Stimulated activated CD8-positive, alpha-beta memory T cell treated with anti-CD3 and anti-CD28 coated beads, Interleukin-7, amount 100 ng/mL, for 1 hour (primary cell): ENCODE measurements at places on chromosomes 3 and 15.

DNA sequence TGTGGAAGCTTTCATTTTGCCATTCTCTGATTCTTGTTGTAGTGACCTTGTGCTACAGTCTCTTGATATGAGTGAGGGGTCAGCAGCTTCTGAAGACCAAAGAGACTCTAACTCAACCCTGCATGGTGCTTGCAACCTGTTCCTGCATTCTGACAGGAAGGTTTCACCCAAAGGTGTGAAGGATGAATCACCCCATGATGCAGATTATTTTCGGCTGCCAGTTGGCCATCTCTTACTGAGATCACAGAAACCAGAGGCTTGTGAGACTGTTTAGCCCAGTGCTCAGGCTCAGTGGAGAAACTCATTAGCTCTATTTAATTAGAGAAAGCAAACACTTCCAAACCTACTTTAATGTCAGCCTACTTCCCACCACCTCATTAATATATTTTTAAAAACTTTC lies 29.2 kb upstream of the TPRG1 start:
- peak; percentile 14 for DNase-seq

DNA sequence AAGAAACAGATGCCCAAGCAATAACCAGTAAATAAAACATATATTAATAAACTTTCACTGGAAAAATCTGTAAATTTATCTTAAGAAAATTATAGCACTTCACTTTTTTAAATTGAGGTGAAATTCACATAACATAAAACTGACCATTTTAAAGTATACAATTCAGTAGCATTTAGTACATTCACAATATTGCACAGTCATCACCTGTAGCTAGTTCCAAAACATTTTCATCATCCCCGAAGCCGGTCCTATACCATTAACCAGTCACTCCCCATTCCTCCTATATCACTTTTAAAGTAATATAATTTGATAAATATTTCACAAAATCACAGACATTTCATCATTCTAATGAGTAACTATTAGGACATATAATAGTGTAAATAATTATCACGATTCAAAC lies 8.0 kb upstream of the LRRIQ4 start:
- no peak for DNase-seq

- no peak for DNase-seq
Observed at GRCh38 chr15:85005319-85005718, 23.7 kb downstream of the PDE8A start.

DNA sequence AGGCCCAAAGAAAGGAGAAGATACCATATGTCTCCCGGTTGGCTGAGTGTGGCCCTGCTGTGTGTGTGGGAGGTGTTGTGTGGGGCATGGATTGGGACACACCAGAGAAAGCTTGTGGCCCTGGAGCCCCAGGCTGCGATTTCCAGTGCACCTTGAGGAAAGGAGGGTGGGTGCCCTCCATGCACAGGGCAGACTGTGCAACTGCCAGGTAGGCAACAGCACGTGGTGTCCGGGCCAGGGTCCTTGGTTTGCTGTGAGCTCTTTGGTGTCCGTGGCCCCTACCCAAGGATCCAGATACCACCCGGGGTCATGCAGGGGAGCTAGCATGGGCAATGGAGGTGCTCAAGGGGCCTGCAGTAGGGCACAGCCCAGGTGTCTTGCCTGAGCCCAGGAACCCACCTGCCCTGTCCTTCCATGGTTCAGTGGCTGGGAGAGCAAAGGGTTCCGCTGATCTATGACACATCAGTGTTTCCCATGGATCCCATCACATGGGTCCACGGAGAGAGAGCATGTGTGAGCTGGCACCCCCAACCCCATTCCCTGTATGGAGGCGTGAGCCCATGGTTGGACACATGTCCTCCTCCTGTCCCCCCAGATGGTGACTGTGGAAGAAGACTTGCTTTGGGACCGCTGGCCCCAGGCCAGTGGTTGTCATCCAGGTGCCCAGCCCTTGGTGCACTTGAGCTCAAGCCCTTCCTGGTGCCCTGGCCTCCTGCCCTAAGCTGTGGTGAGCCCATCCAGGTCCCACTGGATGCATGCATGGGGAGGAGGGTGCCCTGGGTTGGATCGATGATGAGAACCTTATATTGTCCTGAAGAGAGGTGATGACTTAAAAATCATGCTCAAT lies 223.4 kb downstream of the SNRPN start:
- no peak for DNase-seq

DNA sequence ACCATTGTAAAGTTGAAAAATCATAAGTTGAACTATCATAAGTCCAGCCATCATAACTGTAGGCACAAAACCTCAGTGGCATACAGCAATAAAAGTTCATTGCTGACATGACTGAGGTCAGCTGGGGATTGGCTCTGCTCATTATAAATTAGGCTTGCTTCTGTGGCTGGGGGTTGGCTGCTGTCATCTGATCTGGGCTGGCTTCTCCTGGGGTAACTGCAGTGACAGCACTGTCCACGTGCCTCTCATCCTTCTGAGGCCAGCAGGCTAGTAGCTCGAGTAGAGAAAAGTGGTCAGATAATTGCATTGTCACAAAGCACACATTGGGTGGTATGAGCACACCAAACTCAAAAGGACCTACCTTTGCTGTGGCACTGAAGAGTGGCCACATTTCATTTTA lies 31.3 kb downstream of the CMTM7 start:
- no peak for DNase-seq

GRCh38 chr15:40750885-40751284 lies 4.2 kb downstream of the RMDN3 start:
- no peak for DNase-seq

DNA sequence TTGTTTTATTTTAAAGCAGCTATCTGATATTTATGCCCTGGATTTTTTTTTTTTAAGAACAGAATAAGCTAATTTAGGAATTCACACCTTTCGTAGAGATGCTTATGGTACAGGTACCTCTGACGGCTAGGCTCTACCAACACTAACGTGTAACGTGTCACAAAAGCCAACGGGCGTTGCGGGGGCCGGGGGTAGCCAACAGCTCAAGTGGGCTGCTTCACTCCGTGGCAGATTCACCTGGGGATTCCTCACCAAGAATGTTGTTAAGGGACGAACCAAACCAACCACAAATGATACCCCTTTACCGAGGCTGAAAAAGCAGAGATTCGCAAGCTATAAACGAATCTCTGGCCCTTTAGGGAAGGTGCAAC lies 1.0 kb downstream of the TMCC1 start:
- DNase-seq: no peak

GRCh38 chr15:36469311-36469966 lies 110.0 kb upstream of the CDIN1 start:
- no peak for DNase-seq

DNA sequence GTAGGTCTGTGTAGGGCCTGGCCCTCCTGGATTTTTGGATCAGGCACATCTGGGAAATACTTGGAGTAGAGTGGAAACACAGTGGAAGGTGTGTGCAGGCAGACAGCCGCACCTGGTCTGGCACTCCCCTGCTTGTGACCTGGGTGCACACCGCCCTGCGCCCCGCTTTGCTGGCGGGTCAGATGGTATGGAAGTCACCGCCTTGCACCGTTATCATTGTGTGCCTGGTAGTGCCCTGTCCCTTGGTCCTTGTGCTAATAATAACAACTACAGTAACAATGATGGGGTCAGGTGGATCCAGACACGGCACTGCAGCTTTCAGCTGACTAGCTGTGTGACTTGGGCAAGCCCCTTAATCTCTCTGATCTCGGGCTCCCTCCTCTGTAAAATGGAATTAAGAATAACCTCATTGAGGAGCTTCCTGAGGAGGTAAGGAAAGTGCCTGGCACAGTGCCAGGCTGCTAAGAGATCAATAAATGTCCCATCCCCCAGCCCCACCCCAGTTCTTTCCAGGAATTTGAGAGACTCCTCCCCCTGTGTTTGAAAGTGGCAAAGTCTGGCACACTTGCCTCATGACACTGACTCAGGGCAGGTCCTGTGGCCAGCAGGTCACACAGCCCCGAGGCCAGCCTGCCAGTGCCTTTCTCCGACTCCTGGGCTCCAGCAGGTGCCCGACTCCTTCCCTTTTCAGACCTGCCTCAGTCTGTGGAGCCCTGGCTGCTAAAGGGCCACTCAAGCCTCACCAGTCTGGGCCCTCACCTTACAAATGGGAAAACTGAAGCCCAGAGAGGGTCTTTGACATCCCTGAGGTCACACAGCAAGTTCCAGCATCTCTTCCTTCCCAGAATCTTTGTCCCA lies 9.8 kb downstream of the ISG20 start:
- no peak for DNase-seq

DNA sequence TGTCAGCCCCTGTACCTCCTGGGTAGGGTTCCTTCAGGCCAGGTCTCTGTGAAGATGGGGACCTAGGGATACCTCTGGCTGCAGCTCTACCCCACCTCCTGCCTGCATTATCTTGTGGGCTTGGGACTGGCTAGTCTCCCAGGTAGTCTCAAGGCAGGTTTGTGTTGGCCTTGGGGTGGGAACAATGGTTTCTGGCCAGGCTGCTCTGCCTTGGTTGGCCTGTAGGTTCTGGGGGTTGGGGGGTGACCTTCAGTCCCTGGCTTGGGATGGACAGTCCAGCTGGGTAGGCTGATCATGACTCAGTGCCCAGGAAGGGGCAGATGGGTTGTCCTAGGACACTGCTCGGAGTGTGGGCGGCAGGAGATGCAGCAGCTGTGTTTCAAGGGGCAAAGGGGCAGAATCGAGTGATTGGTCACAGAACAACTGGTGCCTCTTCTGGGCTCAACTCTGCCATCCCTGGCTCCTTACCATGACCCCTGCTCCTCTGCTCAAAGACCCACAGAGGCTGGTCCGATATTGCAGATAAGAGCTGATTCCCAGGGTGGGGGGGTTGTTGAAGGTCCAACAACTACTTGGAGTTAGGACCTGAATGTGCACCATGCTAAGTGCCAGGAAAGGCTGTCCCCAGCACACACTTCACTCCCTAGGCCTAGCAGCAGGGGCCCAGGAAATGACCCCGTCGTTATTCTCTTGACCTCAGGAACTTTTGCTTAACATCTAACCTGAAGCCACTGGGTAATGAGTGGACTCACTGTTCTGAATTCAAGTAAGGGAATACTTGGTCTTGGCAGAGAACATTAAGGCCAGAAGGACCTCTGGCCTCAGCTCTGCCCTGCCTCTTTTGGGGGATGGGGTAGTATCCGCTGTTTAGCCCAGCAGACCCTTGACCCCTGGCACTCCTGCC lies 18.1 kb upstream of the BSN start:
- no peak for DNase-seq
